Activated effector memory CD4-positive, alpha-beta T cell treated with Interleukin-2 at 50 U/mL for 16 hours (primary cell): ENCODE measurements at places on chromosomes 11 and 22.

DNA sequence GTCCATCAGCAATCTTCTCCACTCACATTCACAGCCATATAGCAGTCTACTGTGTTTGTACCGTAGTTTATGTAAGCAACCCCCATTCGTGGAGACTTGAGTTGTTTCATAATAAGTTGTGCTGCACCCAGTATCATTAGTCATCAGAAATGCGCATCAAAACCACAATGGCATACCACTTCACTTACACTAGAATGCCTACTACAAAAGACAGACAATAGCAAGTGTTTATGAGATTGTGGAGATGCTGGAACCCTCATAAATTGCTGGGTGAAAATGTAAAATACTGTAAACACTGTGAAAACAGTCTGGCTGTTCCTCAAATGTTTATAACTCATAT is 133.3 kb downstream of the ATXN10 start:
- no peak for DNase-seq

- no peak for DNase-seq
These were observed 36.3 kb downstream of the PLEKHA7 start for GRCh38 chr11:16977994-16978315.

- DNase-seq, result no peak
These were observed 4.4 kb downstream of the ABCG4 start for GRCh38 chr11:119153049-119153818.

DNA sequence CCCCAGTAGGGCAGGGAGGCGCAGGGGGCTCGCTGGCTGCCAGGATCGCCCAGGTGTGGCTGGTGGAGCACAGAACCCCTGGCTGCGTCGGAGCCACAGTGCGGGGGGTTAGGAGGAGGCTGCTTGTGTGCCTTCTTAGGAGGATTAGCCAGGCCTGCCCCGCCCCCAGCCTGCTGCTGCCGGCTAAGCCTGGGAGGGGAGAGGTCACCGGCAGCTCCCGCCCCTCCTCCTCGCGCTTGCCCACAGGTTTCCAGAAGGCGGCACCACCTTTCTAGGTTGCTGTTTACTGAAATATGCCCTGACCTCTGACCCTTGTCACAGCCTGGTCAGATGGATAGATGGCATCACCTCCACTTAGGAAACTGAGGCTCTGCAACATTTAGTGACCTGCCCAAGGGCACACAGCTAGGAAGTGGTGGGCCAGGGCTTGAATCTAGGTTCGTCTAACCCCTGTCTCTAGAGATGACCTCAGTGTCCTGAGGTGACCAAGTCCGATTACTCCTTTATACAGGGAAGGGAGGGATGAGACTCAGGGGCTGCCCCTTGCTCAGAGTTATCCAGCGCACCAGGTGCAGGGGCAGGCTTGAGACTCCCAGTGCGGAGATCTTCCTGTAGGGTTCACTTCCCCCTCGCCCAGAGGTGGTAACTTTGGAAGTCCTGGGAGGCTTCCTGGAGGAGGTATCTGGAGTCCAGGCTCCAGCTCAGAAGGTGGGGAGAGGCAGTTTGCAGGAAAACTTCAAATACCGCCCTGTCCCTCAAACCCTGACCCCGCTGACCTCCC is 44.0 kb downstream of the MYO7A start:
- DNase-seq, result no peak

GRCh38 chr11:74162681-74163467 is 7.9 kb downstream of the C2CD3 start:
- no peak for DNase-seq

GRCh38 chr11:10497371-10498021 is 42.4 kb downstream of the AMPD3 start:
- DNase-seq, result no peak

DNA sequence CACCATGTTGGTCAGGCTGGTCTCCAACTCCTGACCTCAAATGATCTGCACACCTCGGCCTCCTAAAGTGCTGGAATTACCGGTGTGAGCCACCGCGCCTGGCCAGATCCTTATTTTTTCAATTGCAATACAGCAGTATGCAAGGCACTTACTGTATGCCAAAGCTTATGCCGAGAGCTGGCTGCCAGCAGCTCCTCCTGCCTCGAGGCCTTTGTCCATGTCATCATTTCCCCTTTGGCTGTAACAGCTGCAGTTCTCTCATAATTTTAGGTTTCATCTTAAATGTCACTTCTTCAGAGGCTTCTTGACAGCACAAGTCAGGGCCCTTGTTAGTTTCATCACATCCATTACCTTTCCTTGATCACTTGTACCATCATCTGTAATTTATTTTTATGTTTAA is 1.5 kb upstream of the SREBF2 start:
- DNase-seq, result no peak

GRCh38 chr22:49903322-49904039 is 14.8 kb downstream of the ALG12 start:
- DNase-seq, result no peak

GRCh38 chr11:72840780-72841179 is 26.6 kb downstream of the ATG16L2 start:
- no peak for DNase-seq

GRCh38 chr11:57426439-57426928 is 437 bp downstream of the SLC43A3 start:
- no peak for DNase-seq

GRCh38 chr11:35619116-35619854 is 1.0 kb downstream of the FJX1 start:
- DNase-seq, result no peak

- DNase-seq, result no peak
These were observed 2.7 kb downstream of the ARL2 start for GRCh38 chr11:65016705-65017104.

DNA sequence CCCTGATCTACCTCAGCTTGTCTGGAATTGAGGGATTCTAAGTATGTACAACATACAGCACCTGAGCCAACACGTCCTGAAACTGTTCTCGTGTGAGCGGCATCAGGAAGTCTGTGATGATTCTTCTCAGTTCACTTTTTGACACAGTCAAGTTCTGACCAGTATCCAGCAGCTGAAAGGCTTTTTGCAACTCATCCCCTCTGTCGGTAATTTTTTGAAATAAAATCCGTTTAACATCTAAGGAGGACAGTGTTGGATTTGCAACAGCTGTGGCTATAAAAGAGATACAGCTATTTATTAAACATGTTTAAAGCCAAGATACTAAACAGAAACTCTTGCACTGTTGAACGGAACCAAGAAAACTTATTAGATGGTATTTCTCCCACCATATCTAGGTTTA is 39.3 kb downstream of the EFCAB6 start:
- DNase-seq, result no peak

- DNase-seq, result no peak
These were observed 172.6 kb upstream of the CADM1 start for GRCh38 chr11:115676768-115677167.

GRCh38 chr22:36136475-36136874 is 24.1 kb downstream of the APOL3 start:
- DNase-seq, result no peak

DNA sequence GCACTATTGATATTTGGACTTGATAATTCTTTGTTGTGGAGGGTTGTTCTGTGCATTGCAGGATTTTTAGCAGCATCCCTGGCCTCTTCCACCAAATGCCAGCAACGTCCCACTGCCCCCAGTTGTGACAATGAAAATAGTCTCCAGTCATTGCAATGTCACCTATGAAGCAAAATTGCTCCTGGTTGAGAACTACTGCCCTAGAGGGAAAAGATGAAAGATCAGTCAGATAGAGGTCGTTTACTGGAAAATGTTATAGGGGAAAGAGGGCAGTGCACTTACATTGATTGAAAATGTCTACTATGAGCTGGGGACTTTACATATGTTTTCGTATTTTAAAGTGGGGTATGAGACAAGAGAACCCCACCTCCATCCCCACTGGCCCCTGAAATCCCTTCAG is 77.1 kb upstream of the FAM181B start:
- no peak for DNase-seq

- DNase-seq, result no peak
These were observed 191.1 kb downstream of the TMEM135 start for GRCh38 chr11:87228820-87229219.

- no peak for DNase-seq
These were observed 47.7 kb upstream of the DKK3 start for GRCh38 chr11:12056119-12056518.

- no peak for DNase-seq
These were observed 1.2 kb downstream of the PLA2G3 start for GRCh38 chr22:31139066-31139465.

- DNase-seq, result no peak
These were observed 310.8 kb upstream of the PITPNB start for GRCh38 chr22:28229566-28230485.

GRCh38 chr11:85965202-85965601 is 103.7 kb downstream of the PICALM start:
- no peak for DNase-seq

DNA sequence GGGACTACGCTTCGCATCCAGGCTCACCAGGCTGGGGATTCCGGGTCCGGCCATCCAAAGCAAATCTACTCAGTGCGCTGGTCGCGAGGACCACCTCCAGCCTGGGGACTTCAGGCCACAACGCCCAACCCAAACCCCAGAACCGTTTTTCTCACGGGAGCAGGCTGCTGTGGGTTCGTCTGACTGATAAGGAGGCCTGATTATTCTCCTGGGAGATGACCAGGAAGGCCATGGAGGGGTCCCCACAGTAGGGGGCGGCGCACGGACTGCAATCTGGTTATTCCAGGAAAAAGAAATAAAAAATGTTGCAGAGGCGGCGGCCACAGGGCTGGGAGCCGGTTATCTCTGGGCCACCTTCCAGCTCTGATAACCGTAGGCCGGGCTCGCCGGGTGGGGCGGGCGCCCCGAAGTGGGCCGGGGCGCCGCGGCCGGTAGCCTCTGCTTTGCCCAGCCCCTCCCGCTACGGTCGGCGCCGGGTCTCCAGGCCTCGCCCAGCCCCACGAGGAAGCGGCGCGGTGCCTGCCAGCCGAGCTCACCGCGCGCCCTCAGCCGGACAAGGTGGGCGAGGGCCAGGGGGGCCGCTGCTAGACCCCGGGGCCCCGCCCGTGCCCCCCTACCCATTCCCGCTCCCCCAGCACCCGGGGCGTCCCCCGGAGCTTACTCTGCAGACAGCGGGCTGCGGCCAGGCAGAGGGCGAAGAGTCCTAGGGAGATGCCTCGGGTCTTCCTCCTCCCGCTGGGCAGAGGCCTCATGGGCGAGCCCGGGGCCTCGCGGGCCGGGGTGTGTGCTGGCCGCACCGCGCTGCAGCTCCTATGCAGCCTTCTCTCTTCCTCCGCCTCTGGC is 446 bp downstream of the VSTM5 start:
- DNase-seq, result no peak

DNA sequence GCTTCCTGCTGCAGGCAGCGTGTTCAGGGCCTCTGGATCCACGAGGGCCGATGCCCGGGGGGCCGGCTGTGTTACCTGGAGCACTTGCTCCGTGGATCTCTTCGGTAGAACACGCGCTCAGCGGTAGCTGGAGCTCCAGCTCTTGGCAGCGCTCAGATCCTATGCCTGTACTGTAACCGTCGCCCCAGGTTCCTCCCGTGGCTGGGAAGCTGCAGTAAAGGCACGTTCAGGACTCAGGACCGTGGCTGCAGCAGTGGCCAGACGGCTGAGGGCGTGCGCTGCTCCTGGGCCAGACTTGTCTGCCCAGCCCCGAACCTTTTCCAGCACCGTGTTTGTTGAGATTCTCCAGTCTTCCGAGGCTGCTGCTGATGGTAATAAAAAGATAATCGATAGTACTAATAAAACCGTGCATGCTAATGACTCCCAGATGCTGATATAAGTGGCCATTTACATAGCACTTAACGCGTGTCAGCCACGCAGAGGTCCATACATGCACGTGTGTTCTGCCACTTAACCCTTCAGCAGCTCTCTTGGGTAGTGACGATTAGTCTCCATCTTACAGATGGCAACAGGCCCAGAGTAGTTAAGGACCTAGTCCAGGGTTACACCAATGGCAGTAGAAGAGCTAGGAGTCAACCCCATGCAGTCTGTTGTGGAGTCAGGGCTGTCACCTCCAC is 1.4 kb downstream of the MOV10L1 start:
- no peak for DNase-seq

DNA sequence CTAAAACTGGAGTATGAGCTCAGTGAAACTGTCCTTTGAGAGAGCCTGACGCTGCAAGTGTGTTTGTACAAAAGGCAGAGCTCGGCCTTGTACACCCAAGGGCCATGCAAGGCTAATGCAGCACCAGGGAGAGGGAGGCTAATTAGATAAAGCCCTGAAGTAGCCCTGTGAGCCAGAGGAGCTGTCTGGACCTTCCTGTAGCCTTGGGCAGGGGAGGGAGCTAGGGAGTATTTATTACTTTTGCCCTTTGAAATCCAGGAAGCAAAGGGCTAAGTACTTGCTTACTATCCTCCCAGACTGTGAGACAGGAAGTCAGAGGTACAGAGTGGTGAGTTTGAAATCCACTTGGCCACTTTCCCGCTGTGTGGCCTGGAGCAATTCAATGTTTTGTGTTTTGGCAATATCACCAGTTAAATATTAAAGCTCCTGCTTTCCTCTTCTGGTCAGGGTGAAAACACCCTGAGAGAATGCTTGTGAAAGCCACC is 10.2 kb upstream of the LDHA start:
- DNase-seq, result peak; percentile 5

GRCh38 chr22:21702700-21703683 is 32.6 kb downstream of the YPEL1 start:
- no peak for DNase-seq

DNA sequence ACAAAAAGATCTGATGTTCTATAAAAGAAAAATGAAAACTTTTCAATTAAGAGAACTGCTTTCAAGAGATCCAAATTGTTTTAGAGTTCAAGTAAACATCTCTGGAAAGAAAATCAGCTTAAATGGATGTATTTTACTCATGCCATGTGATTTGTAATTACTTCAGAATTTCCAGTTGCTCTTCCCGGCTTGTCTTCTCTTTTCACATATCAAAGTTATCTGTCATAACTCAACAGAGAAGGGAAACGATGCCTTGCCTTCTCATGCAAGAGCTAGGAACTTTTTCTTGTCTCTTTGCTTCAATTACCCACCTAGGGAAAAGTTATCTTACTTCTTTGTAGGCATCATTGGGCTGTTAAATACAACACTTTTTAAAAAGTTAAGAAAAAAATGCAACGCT is 255.2 kb upstream of the POU2AF2 start:
- DNase-seq, result no peak

DNA sequence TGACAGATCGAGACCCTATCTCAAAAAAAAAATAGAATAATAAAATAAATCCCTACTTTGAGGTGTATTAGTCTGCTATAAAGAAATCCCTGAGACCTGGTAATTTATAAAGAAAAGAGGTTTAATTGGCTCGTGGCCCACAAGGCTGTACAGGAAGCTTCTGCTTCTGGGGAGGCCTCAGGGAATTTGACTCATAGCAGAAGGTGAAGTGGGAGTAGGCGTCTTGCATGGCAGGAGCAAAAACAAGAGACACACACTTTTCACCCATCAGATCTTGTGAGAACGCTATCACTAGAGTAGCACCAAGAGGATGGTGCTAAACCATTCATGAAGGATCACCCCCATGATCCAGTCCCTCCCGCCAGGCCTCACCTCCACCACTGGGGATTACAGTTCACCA is 29.2 kb downstream of the CDPF1 start:
- no peak for DNase-seq

DNA sequence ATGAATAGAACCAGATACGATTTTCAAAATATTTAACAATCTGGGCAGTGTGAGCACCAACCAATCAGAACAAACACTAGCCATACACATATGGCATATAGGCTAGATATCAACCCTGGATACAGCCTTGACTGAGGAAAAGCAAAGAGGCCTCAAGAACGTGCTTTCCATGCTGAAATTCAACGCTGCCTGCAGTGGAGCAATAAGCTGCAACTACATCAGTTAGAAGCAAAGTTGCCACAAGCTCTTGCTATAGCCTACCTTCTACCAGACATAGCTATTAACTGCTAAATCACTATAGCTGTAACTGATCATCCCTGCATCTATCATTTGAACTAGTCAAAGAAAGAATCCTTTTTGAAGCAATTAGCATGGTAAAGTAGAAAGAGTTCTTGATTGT is 42.5 kb downstream of the DENND5A start:
- no peak for DNase-seq
